ENCODE measurements at places on chromosomes 12 and 14.

- DNase-seq = no peak
Measured at GRCh38 chr14:96905825-96906224, 108.6 kb downstream of the VRK1 start.

DNA sequence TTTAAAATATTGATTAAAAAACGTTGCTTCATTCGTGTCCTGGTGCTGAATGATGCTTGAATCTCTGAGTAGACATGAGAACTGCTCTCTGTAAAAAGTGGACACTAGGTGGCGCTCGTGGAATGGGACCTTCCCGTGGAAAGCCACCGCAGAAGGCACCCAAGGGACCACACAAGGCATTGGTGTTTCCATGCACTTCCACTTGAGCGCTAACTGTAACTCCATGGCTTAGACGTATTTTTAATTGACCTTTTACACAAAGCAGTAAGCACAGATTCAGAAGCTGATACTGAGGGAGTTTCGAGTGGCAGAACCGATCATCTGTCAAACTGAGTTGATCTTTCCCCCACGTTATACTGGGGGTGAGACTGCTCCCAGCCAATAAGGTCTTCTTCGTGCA is 135.3 kb downstream of the PRKCH start:
- DNase-seq = peak; percentile 70

DNA sequence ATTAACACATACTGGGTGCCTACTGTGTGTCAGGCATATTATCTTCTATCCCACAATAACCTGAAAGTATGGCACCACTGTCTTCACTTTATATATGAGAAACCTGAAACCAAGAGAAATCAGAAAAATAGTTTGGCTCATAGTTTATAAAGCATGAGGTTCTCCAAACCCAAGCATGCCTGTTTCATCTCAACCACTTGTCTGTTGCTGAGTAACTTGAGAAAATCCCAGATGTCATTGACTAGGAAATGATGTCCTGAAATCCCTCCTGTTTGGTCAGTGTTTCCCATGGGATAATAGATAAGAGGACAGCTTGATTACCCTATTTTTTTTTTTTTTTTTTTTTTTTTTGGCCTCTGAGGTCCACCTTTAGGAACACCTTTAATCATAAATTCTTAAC is 2.6 kb upstream of the IFNG-AS1 start:
- no peak for DNase-seq

- no peak for DNase-seq
Measured at GRCh38 chr14:20719777-20720176, 25.9 kb upstream of the EDDM3A start.

GRCh38 chr14:80491131-80491530 is 279.8 kb upstream of the DIO2 start:
- no peak for DNase-seq

GRCh38 chr12:28936711-28937110 is 212.4 kb upstream of the FAR2 start:
- DNase-seq = no peak

- no peak for DNase-seq
Measured at GRCh38 chr14:92552066-92552465, 38.5 kb downstream of the RIN3 start.

DNA sequence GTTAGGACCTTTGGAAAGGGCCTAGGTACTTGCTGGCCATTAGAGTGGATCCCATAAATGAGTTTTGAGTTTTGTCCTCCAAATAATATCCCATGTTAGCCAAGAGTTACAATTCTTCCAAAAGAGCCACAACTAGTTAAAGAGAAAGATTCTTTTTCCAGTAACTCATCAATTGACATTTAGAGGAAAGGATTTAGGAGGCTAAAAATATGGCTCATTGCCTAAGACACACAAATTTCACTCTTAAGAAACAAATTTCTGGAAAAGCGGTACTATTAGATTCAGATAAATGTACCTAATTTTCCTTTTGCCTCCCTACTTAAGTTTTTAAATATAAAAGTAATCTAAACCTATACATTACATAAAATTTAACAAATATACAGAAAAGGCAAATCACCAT is 21.3 kb downstream of the DACT1 start:
- DNase-seq = no peak

- DNase-seq = no peak
Measured at GRCh38 chr14:26808407-26808806, 210.6 kb upstream of the NOVA1 start.

GRCh38 chr14:56173365-56173922 is 55.2 kb downstream of the PELI2 start:
- DNase-seq = no peak

DNA sequence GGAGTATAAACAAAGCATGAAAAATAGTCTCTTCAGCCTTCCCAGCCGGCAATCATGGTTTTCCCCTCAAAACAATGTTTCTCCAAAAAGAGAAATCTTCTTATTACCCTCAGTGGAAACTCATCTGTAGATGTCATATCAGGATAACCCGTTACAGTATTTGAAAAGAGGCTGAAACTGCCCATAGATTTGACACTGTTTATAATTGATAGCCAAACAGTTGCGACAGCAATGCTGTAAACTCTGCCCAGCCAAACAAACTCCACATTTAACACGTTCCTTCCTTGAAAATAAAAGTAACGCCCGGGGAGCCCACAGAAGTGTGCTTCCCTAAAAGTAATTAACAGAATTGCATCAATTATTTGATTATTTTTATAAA is 201.3 kb upstream of the FOXN3 start:
- no peak for DNase-seq

Data from stimulated activated CD4-positive, alpha-beta T cell treated with anti-CD3 and anti-CD28 coated beads, Interleukin-12 subunit alpha, Interleukin-12 subunit beta, amount 100 ng/mL, for 24 hours (primary cell).